ENCODE measurements at places on chromosomes 6 and 20.

GRCh38 chr20:34736106-34736735, 32.1 kb downstream of the TP53INP2 start:
- DNase-seq, result no peak

DNA sequence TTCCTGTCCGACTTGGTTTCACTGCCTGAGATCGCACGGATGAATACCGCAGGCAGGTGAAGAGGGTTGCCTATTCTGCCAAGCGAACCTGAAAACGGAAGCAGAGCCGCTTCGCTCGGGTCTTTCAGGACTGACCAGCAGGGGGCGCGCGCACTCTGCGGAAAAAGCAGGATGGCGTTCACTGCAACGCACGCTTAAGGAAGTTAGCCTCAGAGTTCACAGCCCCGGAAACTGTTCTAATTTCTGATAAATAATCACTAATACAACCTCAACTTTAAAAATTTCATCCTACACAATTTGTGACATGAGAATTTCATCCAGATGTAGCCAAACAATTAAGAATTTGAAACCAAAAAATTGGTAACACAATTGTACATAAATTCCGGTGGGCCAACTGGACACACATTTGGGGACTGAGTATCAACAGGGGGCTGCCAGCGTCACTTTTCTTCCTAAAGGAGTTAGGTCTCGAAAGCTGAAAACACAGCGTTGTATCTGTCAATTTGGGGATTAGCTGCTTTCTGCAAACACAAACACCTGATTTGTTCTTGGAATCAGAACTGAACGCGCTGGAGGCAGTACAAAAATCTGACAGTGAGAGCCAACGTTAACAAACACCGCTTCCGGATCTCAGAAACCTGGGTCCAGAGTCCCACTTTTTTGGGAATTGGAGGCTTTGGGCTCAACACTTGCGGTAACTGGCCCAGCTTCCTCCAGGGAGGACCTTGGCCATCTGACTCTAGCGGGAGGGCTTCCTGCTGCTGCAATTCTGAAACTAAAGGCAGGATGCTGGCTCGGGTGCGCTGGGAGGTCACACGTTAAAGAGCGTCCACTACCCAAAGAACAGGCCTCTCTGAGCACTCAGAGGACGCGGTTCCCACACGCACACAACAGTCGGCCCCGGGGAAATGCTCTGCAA, 8.8 kb downstream of the PXDC1 start:
- DNase-seq, result peak; percentile 77

DNA sequence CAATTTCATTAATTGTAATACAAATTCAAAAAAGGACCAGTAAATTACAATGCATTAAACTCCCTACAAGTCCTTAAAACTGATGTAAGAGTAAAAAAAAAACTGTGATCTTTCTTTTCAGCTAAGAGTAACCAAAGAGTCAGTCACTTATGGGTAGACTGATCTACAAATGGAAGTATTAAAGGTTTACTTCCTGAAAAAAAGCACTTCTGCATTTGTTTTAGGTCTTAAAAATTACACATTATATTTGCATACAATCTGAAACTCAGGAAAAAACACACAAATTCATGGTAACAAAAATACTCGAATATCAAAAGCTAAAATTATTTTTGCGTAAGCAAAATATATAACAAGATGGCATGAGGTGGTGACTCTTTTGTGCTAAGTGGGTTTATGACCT, 23.5 kb downstream of the USP49 start:
- DNase-seq, result no peak

- DNase-seq, result no peak
Measured at GRCh38 chr6:125157280-125157679, 3.7 kb downstream of the TPD52L1 start.

GRCh38 chr20:11918981-11919380, 1.3 kb downstream of the BTBD3 start:
- DNase-seq, result no peak

DNA sequence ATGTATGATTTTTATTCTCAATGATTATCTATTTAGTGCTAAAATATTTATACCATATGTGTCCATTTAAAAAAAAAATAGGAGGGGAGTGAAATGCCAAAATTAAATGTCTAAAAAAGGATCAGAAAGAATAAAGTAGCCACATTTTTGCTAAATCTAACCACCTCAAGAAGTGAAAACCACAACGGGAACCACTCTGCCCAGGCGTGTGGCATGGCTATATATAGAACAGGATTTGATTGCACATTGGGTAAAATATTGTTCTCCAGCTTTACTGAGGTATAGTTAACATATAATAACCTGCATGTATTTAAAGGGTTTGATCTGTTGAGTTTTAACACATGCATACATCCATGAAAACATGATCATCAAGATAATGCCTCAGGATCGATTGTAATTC, 19.0 kb upstream of the AFDN start:
- DNase-seq, result no peak

DNA sequence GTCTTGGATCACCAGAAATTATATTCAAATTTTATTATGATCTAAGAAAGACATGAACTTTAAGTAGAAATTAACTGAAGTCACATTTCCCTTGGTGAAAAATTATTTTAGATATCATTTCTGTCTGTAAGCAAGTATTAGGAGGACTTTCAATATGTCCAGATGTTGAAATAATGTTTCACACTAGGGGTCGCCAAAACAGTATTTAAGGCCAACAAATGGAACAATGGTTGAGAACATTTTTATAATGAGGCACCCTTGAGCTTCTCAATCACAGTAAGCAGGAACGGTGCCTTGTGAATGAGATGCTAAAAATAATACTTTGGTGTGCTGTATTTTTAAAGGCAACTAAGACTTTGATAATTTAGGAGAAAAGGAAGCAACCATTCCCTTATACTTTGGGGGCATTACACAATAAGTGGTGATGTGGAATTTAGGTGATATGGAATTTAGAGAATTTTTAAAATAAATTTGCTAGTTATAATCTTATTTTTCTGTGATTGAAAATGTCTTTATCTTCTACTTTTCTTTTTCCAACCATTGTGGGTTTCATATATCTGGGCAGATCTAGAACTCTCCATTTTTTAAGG, 9.6 kb upstream of the SF3B5 start:
- DNase-seq, result peak; percentile 69

GRCh38 chr20:35992713-35993335, 24.4 kb downstream of the CNBD2 start:
- DNase-seq, result peak; percentile 88

- no peak for DNase-seq
Measured at GRCh38 chr6:134805168-134805567, 144.7 kb downstream of the ALDH8A1 start.

DNA sequence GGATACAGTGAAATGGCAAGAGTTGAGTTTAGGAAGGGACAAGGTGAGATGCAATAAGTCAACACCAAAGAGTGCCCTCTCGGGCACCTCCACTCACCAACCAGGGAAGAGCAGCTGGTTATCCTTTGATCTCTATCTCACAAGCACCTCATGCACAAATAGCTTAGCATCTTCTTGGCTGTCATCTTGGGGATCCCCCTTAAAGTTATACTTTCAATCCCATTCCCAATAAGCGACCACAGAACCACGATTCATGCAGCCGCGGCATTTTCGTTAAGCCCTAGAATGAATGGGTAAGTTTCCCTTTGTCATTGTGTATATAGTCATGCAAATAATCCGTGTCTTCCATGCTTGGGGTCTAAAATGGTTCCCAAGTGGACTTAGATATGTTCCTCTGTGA, 73.5 kb downstream of the ADTRP start:
- DNase-seq, result no peak

All from AG20443 (cell line).